ENCODE measurements at places on chromosomes 7 and 10.

GRCh38 chr10:46062723-46063428 is 16.8 kb upstream of the MSMB start:
- no peak for DNase-seq

DNA sequence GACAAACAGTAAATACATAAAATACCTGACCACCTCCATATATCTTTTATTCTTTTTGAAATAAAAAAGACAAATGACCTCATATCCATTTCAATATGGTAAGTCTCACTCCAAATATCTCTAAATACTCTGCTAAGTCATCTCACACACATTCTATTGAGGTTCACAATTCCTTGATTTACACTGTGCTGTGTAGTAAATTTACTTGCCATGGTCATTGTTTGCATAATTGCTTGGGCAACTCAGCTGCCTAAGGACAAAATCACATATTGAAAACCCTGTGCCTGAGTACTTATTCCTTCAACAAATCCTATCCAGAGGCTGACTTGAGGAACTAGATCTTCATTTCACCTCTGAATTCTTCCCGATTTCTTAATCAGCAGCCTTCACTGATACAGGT is 176.4 kb downstream of the THSD7A start:
- DNase-seq, result no peak

GRCh38 chr10:119113751-119114732 is 10.1 kb downstream of the DENND10 start:
- DNase-seq, result no peak

DNA sequence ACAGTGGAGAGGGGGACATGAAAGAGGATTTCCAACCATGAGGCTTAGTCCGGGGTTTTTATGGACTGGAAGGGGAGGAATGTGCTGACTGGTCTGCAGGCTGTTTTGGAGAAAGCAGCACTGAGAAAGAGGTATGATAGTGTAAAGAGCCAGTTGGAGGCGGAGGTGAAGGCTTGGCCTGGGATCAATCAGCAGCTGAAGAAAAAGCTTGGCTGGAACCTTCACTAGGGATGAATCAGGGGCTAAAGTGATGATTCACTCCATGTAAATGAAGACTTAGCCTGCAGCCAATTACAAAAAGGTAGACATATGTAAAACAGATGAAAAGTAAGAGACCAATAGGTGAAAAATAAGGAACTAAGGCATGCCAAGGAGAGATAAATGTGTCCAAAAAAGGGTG is 1382.6 kb downstream of the GATA3 start:
- no peak for DNase-seq

DNA sequence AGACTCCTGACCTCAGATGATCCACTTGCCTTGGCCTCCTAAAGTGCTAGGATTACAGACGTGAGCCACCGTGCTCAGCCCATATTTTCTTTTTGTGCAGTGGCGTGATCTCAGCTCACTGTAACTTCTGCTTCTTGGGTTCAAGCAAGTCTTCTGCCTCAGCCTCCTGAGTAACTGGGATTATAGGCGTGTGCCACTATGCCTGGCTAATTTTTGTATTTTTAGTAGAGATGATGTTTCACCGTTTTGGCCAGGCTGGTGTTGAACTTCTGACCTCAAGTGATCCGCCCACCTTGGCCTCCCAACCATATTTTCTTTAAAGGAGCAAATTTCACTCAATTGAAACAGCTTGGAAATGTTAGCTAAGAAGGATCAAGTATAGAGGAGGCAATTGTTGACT is 16.5 kb downstream of the GBF1 start:
- no peak for DNase-seq

- DNase-seq, result no peak
Observed at GRCh38 chr10:17453035-17453372, 1.4 kb downstream of the ST8SIA6 start.
